Activated T-helper 9 cell treated with anti-CD3 and anti-CD28 coated beads, Interleukin-2, amount 50 U/mL, for 16 hours (primary cell): ENCODE measurements at places on chromosomes 11 and 22.

DNA sequence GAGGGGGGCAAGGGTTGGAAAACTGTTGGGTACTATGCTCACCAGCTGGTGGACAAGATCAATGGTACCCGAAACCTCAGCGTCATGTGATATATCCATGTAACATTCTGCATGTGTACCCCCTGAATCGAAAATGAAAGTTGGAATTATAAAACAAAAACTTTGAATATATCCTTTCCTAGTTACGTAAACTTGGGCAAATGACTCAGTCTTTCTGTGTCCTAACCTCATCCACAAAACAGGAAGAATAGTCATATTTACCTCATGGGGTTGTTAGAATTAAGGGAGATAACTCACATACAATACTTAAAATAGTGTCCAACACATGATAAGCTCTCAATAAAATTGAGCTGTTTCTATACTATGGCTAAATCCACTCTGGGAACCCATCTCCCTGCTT, 620.1 kb upstream of the KIRREL3 start:
- no peak for DNase-seq

- no peak for DNase-seq
Measured at GRCh38 chr11:20259506-20259905, 99.2 kb upstream of the DBX1 start.

- DNase-seq: no peak
Measured at GRCh38 chr11:13862845-13863392, 99.6 kb upstream of the SPON1 start.

- no peak for DNase-seq
Measured at GRCh38 chr11:121589946-121590537, 137.3 kb upstream of the SORL1-AS1 start.

DNA sequence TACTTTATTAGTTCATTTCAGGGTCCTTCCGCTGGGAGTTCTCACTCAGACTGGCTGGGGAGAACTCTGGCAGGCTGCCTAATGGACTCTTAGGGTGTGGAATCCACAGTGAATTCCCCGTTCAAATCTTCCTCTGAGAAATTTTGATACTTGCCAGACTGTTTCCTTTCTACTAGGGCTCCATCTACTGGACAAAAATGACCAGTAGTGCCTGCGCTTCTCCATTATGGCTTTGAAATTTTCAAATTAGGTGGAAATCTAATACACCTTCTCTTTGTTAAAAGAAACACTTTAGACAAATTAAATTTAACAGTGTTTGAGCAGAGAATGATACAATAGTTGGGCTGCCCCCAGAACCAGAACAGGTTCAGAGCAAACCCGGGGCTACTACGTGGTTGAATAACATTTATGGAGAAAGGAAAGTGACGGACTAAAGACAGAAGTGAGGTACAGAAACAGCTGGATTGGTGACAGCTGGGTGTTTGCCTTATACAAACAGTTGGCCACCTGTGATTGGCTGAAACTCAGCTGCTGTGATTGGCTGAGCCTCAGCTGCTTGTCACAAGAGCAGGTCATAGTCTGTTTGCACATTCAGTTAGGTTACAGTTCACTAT, 52.9 kb upstream of the FDX1 start:
- DNase-seq: no peak

GRCh38 chr22:44407171-44407986, 90.7 kb downstream of the RTL6 start:
- no peak for DNase-seq

DNA sequence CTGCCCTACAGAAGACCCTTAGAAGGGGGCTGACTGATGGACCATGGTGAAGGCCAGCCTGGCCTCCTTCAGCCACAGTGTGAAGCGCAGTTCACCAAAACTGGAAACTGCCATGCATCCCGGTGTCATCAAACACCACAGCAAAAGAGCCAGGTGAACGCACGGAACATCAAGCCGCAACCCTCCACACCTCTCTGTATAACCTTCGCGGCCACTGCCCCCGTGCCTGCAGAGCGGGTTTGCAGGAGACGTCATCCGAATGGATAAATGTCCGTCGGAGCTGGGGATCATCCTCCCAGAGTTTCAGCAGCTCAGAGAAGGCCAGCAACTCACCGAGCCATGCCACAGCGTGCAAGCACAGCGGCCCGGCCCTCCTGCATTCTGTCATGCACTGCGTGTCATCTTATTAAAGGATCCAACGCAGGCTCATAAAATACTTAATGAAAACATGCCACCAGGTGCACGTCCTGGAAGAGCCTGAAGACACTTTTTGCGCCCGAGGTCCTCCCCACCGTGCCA, 309.9 kb downstream of the BRD1 start:
- DNase-seq: no peak

GRCh38 chr11:134412203-134413042, at the start of gene B3GAT1:
Gene B3GAT1 (minus strand): TSS chr11:134412242. CDS start chr11:134387659, 24,583 bp downstream.
- no peak for DNase-seq

DNA sequence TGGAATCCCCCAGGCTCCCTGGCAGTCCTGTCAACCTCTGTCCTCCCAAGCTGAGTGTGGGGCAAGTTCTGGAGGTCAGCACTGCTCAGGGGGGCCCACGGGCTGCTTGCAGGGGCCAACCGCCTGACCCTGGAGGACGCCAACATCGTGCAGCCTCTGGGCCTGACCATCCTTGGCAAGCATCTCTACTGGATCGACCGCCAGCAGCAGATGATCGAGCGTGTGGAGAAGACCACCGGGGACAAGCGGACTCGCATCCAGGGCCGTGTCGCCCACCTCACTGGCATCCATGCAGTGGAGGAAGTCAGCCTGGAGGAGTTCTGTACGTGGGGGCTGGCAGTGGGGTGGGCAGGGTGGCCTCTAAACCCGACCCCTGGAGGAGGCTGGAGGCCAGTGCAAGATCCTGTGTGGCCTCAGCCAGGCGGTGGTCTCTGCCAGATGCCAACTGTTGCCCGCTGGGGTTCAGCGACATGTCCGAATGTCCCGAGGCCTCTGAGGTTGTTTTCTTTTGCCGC, 34.6 kb upstream of the PPP6R3 start:
- no peak for DNase-seq
